Stimulated activated CD8-positive, alpha-beta memory T cell treated with anti-CD3 and anti-CD28 coated beads, Interleukin-4, amount 100 ng/mL, for 1 hour (primary cell): ENCODE measurements at places on chromosomes 1 and 21.

GRCh38 chr1:109184687-109185086 is 29.0 kb upstream of the SARS1 start:
- DNase-seq = no peak

GRCh38 chr1:234782791-234783190 is 172.8 kb upstream of the IRF2BP2 start:
- DNase-seq = no peak

DNA sequence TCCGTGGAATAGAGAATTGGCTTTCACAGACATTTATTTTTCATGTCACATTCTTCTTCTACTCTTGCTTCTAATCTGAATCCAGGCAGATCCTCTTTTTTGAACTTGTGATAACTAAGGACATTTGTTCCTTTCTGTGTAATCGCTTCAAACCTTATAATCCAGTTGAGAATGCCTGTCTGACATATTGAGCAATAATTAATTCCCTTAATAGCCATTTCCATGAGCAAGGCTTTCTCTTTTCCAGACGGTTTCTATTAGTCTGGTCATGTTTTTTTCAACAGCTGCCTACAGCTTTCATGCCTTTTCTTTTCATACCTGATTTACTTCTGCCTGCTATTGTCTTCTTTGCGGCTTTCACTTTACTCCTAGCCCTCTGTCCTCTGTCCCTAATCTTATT is 163.4 kb downstream of the CYYR1 start:
- no peak for DNase-seq

DNA sequence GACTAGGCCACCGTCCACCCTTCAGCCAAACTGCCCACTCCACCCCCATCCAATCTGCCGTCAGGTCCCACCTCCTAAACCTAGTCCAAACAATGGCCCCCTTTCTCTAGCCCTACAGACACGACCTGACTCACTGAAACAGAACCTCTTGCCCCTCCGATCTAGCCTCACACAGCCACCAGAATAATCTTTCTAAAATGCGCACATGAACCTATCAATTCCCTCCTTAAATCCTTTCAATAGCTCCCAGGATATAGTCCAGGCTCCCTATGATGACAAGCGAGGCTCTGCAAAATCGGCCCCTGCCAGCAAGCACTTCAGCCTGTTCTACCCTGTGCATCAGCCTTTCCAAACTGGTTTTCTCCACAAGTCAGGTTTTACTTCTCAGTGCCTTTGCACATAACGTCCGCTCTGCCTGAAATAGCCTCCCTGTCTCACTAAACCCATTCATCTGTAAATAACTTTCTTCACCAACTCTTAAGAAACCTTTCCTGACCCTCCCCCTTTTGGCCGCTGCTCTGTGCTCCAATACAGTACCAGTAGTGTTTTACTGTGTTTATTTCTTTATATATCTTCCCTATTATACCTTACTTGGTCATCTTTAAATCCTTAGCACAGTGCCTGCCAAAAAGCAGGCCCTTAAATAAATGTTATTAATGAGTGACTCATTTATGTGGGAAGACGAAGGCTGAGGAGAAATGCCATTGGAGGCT is 9.0 kb upstream of the CDC20 start:
- no peak for DNase-seq

GRCh38 chr21:39961251-39961650 is 94.0 kb downstream of the PCP4 start:
- no peak for DNase-seq

- no peak for DNase-seq
Observed at GRCh38 chr1:226632169-226632879, 83.8 kb downstream of the STUM start.

DNA sequence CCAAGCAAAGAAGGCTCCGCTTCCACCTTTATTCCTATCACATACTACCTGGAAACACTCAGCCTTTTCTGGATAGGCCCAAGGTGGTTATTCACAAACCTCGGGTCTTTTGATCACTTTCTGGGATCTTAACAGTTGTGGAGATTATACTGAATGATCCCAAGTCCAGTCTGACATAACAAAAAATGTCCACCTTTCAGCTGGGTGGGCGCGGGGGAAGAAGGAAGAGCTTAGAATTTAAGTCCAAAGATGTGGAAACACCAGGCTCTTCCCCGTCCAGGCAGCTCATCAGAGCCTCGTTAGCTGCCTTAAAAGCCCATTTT is 338 bp upstream of the C1orf53 start:
- no peak for DNase-seq

DNA sequence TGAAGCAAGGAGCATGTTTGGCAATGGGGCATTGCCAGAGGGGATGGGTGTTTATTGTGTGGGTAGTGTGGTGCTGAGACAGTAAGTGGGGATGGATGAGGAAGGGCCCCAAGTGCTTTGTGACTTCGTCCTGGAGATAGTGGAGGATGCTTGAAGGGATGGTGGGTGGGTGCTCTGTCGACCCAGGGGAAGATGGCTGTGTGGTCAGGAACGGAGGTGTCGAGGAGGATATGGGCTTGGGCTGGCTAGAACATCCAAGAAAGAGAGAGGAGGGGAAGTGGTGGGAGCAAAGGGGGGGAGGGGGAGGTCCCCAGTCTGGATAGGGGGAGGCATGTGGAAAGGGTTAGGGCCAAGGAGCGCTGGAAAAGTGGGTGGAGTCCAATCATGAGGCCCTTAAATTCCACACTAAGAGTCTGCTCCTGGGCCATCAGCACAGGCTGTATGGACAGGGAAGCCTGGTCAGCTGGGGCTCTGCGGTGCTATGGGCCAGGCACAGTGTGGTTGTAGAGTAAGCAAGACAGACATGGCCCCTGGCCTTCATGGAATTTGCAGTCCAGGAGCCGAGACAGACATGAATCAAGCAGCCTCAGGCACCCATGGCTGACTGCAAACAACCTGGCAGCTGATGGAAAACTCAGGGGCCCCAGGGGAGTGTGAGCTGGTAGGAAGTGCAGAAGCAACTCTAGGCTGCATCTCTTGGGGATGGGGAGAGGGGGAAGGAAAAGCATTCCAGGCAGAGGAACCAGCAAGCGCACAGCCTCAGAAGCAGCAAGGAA is 36.3 kb downstream of the EDN2 start:
- DNase-seq = no peak

DNA sequence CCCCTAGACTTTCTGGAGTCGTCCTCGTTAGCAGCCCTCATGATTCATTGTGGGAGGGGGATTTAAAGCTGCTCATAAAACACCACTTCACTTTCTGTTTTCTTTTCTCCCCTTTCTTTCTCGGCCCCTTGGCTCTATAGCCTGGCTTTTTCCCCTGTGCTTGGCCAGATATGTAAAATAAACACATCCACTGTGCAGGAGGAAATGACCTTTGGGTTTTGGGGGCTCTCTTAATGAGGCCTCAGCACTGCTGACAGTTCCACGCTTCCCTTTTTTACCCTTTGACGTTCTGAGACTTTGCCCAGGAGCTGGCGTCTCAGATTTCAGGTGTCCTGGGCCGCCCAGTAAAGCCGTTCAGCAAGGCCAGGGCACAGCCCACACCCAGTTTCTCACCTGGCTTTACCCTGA is 65.7 kb downstream of the RUNX3 start:
- no peak for DNase-seq

GRCh38 chr1:98253145-98253544 is 332.3 kb upstream of the DPYD start:
- DNase-seq = no peak

GRCh38 chr1:44154049-44154448 is 12.6 kb upstream of the KLF18 start:
- DNase-seq = no peak

DNA sequence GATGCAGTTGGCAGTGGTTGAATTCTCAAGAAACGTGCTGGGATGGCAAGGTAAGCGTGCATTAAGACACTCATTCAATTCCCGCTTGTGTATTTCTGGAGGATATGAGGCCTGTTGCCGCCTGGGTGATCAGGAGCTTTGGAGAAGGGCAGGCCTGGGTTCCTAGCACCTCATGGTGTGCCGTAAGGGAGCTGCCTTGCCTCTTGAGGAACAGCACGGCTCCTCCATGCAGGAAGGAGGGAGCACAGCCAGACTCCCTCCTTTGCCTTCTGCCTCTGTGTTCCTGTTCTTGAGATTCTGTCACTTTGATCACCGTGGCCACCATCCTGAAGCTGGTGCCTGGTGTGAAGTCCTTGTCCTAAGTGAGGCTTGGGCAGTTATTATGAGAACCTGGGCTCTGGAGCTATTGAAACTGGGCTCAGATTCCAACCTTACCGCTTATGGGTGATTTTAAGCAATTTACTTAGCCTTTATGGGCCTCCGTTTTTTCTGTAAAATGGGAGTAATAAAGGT is 18.3 kb downstream of the SLFNL1 start:
- DNase-seq = no peak

- no peak for DNase-seq
Observed at GRCh38 chr21:43866260-43866629, 1.2 kb downstream of the AGPAT3 start.

DNA sequence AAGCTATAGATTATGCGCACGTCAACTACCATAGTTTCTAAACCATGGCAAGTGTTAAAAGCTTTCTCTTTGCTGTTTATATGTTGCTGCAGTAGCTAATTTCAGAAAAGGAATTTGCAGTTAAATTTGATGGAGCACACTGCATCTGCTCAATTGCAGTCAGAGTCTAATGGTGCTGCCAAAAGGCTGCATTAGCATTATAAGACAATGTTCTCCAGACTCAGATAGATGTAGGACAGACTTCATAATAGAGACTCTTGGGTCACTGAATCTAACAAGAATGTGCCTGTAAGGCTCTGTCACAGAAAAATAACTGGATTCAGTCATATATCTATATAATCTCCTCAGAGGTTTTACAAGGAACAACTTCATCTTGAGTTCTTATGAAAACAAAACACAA is 198.3 kb downstream of the OLFM3 start:
- DNase-seq = no peak

DNA sequence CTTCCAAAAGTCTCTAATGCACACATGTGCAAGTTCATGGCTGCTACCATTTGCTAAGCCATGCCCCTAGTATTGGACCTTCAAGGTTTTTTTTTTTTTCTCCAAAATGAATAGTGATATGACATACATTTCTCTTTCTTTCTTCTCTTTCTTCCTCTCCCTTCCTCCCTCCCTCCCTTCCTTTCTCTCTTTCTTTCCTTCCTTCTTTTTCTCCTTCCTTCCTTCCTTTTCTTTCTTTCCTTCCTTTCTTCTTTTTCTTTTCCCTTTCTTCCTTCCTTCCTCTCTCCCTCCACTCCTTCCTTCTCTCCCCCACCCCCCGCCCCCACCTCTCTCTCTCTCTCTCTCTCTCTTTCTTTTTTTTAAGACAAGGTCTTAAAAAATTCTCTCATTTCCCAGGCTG is 3.4 kb upstream of the RNF187 start:
- DNase-seq = no peak

- DNase-seq = no peak
Observed at GRCh38 chr1:24526940-24527542, 24.4 kb downstream of the RCAN3 start.

DNA sequence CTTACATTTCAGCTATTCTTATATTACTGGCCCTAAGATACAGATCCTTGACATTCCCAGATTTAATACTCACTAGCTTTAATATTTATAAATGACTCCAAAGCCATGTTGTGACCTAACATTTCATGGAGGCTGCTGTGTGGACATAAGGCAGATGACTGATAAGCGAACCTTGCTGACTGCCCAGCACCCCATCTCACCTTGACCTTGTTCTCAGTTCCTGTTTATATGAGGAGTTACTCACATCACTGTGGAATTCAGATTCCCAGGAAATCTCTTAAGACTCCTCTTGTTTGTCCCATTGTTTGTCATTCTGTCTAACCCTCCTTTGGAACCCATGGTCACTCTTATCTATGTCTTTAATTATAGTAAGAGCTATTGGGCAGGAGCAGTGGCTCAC is 21.9 kb downstream of the RAB3B start:
- DNase-seq = no peak

DNA sequence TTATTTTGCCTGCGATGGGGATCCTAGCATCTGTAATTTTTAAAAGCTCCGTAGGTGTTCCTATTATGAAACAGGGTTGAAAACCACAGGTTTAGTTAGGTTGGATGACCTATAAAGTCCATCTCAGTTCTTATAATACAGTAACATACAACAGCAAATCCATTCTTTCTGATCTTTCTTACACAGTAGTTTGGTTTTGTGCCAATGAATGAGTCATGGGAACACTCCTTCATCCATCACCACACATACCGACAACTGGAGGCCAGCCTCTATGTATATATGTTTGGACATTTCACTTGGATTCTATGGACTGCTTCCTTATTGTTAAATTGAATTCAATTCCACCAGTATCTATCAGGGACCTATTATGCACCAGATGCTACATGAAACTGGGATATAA is 118.4 kb upstream of the L1TD1 start:
- no peak for DNase-seq

- DNase-seq = no peak
Observed at GRCh38 chr1:174815474-174815908, 184.3 kb upstream of the CACYBP start.

DNA sequence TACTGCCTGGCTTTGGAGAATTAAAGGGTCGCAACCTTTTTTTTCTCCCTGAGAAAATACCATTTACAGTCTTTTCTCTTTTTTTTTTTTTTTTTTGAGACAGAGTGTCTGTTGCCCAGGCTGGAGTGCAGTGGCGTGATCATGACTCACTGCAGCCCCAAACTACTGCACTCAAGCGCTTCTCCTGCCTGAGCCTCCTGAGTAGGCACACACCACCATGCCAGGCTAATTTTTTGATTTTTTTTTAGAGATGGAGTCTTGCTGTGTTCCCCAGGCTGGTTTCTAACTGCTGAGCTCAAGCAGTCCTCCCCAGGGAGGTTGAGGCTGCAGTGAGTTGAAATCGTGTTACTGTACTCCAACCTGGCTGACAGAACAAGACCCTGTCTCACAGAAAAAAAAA is 24.6 kb downstream of the UBE4B start:
- no peak for DNase-seq

GRCh38 chr1:160713161-160713560 is 1.5 kb upstream of the CD48 start:
- DNase-seq = no peak

DNA sequence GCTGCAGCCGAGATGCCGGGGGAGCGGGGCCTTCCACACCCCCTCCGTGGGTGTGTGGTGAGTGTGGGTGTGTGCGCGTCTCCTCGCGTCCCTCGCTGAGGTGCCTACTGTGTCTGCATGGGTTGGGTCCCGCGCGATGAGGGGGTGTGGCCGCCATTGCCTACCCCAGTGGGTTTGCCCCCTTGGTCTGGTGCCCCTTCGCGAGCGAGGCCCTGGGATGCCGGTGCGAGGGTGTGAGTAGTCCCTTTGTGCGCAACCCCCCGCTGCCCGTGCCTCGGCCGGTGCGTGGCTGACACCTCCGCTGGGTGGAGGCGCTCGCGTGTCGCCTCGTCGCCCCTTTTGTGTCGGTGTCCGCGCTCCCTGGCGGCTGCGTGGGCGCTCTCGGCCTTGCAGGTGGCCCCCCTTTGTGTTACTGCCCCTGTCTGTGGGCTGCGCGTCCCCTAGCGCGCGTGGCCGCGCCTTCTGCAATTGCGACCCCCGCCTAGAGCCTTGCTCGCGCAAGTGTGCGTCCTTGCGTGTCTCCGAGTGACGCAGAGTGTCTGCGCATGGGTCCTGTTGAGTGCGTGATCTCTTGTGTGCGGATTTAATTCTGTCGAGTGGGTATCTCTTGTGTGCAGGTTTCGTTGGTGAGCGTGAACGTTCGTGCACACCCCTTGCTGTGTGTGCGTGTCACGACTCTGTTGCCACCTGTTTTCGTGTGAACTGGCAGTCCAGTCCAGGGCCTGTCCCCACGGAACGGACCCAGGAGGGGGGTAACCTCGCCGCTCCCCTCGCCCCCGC is 553 bp downstream of the TTC3 start:
- DNase-seq = peak; percentile 35
